ENCODE measurements at places on chromosomes 2 and 18.

DNA sequence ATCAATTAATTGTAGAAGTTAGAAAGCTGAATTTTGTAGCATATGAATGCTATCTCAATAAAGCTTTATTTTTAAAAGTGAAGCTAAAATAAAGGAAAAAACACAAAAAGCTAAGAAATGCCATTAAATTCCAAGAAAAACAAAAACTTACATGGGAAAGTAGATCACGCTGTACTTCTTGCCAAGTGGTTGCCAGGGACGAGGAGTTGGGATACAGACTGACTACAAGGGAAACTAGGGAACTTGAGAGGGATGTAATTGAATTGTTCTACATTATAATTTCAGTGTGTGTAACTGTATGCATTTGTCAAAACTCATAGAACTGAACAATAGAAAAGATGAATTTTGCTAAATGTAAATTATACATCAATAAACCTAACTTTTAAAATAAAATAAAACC lies 108.1 kb downstream of the DYM start:
- no peak for DNase-seq

DNA sequence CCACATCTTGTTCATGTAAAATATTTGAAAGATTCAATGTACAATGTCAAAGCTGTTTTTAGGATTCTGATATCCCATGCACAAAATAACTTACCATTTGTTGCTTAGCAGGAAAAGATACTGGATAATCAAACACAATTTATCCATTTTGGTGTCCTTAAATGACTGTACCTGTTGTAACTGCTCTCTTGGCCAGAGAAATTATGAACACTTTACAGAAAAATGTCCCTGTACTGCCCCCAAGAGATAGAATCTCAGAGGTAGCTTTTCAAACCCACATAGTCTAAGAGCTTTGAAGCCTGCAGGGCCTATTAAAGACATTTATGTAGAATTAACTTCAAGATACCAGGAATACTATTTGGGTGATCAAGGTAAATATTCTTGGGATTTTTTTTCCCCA lies 12.2 kb upstream of the ME2 start:
- no peak for DNase-seq

GRCh38 chr18:76364282-76365259 lies 130.5 kb downstream of the ZNF516 start:
- DNase-seq = no peak

DNA sequence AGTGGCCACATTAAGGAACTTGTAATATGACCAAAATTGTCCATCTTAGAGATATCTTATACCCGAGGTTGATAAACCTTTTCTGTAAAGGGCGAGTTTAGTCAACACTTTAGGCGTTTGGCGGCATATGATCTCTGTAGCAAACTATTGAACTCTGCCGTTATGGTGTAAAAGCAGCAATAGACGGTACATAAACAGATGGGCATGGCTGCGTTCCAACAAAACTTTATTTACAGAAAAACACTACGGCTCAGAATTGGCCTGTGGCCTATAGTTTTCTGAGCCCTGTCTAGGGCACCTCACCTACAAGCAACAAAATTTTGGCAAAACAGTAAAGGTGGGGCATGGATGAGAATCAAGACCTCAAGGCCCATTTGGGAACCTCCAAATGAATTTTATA lies 121.9 kb upstream of the HAAO start:
- DNase-seq = no peak

- no peak for DNase-seq
These were observed 13.3 kb downstream of the LYG2 start for GRCh38 chr2:99242151-99242550.

DNA sequence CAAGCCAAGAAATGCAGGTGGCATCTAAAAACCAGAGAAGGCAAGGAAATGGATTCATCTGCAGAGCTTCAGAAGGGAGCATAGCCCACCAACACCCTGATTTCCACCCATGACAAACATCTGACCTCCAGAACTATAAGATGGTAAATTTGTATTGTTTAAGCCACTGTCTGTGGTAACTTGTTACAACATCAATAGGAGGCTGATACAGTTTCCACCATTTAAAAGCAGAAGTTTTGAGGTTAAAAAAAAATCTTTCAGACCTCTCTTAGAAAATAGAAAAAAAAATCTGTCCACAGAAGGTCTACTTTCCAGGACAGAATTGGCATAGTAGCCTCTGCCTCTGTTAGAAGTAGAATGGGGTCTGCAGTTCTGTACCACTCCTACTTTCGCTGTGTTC lies 37.2 kb downstream of the SLC40A1 start:
- DNase-seq = no peak

DNA sequence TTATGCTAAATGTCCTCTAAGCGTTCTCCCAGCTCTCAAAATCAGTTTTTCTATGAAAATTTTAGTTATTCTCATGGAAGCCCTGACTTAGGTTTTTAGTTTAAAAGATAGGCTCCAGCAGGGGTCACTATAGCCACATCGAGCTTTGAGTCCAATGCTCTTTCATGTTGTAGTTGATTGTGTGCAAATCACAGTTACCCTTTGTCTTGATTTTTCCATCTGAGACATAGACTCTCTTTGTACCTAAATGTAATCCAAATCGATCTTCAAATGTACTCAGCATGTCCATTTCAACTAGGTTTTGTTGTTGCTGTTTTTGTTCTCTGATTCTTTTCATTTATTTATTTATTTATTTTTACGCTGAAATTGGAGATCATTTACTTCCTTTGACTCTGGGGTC lies 26.4 kb upstream of the MSTN start:
- DNase-seq = peak; percentile 48

DNA sequence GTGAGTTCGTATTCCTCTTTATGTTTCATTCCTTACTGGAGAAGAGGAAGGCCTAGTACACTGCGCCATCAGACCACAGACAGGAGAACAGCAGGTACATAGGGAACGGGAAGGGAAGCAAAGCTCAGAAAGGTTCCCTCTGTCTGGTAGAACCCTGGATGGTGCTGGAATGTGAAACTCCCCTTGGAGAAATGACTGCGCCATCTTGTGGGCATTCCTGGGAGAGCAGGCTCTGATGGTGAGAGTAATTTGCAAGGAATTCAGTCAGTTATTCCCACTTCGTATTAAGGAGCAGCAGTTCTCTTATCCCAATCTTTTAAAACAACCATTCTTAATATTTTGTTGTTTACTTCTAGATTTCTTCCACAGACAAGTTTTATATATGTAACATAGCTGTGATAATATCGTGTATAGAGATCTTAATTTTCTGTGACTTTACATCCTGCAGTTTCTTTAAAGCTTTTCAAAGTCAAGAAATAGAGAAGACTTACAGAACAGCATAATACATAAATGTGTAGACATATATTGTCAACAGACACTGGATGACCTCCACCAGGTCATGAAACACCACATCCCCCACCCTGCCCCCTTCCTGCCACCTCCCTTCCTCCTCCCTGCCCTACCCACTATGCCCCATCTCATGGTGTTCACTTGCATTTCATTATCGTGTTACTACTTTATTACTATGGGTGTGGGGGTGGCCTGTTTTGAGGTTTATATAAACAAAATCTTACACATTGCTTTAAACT lies 83.9 kb downstream of the ARHGEF4 start:
- peak; percentile 26 for DNase-seq

- no peak for DNase-seq
These were observed at the start of gene LRRTM1 for GRCh38 chr2:80303909-80304837. Gene LRRTM1, minus strand, starts transcription at chr2:80304752. Its CDS starts 933 bp downstream, at chr2:80303819.

DNA sequence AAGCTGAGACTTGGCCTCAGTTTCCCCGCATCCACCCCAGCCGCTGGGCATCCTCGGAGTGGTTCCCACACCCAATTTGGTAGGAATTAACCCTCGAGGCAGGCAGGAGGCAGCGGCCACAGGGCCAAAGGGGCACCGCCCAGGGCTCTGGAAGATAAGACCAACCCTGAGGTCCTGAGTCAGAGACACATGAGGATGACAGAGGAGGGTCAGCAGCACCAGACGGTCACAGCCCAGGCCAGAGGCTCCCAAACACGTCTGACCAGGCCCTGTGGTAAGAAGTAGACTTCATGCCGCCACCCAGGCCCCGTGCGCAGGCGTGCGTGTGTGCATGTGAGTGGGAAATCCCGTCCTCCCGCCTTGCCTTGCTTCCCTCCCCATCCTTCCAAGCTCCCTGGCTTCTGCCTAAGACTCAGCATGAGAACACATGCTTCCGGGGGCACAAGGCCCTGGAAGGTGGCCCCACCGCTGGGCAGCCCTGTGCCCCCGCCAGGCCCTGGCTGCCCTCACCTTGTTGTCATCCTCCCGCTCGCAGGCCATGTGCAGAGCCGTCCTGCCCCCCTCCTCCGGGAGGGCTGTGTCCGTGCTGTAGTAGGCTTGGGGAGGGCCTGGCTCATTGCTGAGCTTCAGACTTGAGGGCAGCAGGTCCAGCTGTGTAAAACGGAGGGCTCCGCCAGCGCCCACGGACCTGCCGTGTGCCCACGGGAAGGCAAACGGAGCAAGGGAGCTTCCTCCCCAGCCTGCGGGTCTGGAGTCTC lies 46.3 kb downstream of the ANKMY1 start:
- no peak for DNase-seq

GRCh38 chr18:53426666-53427184 lies 797.7 kb downstream of the MBD2 start:
- no peak for DNase-seq

DNA sequence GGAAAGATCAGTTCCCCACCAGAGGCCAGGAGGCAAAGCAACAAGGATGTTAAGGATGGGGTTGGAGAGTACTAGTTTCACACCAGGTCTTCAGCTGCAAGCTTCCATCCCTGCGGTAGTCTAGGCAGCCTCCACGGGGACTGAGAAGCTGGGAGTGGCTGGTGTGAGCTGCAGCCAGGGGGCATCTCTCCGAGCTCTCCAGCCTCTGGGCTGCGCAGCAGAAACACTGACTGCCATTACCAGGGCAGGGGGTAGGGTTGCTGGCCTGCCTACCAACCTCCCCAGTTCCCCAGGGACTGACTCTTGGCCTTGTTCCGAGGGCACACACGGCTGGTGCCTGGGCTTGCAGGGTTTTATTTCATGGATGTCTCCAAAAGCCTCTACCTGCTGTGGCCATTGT lies 15.9 kb downstream of the GATA6 start:
- DNase-seq = no peak

- no peak for DNase-seq
These were observed 83.7 kb downstream of the DSEL start for GRCh38 chr18:67432806-67433205.

DNA sequence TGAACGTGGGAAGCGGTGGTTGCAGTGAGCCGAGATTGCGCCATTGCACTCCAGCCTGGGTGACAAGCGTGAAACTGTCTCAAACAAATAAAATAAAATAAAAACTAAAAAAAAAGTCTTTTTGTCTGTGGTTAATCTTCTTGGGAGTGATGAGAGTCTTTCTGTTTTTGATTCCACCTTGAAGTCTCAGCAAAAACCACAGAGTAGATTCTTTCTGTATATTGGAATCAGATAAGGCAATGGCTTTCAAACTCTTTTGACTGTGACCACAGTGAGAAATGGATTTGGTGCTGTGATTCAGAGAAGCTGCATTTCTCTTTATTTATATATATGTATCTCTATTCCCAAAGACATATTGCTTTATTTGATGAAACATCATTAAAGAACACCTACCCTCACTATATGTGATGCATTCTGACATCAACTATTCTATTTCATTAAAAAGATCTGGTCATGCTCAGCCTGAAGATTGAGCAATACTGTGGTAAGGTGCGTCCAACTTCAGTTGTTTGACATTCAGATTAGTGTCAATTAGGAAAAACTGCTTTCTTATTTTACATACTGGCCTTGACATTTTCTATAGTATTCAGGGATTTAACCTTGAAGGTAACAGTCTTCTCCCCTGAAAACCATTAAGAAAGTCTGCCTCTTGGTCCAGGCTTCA lies 15.6 kb downstream of the HRH4 start:
- DNase-seq = no peak

- no peak for DNase-seq
These were observed 3.3 kb downstream of the CROCC2 start for GRCh38 chr2:240909216-240909974.

DNA sequence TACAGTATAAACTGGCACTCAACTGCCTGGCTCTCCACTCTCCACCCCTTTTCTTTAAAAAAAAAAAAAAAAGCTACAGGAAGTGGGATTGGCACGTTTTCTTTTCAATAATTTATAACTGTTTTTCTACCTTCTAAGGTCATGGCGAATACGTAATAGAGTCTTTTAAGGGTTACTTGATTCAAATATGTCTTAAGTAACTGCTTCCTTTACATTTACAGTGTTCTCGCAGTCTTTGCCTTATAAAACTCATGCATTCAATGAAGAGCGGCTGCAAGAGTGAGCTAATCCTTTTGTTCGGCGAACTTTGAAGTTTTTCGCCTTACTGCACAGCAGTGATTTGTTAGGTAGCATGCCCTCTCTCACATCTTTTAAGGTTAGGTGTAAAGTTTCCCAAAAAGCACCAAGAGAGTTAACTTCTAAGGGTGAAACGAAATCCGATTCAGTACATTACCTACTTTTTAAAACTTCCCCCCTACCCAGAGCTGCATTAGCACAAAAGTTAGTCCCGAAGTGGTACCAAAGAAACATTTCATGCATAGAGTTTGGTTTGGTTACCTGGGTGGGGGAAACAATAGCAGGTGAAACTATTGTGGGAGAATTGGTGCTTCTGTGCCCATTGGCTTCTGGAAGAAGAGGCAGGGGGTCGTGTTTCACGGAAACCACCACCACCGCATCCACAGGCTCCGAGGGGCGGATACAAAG lies 2.0 kb downstream of the KCTD1 start:
- DNase-seq = no peak

- DNase-seq = no peak
These were observed 100.9 kb upstream of the SERTAD2 start for GRCh38 chr2:64754570-64754969.

DNA sequence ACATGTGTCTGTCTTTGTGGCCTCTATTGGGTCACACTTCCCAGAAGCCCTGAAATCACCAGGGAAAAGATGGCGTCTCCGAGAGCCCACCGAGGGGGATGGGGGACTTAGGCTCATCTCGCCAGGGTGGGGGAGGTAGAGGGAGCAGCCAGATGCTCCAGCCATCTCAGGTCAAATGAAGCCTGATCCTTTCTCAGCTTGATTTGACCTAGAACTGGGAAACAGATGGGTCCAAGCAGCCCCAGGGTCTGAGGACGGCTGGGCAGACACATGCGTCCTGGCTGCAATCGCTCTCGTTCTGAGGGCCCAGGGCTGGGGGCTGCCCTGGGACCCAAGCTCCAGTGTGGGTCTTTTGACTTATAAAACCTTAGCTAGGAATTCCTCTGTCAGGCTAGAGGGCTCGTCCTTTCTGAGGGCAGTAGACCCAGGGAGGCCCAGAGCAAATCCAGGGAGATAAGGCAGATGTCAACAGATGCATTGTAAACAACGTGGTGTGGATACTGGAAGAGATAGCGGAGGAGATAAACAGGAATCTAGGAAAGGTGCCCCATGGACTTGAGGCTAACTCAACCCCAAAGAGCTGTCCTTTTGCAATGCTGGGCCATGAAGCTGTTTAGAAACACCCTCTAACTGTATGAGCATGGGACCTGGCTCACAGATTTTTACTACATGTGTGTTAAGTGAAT lies 127.7 kb downstream of the MYCN start:
- DNase-seq = no peak

GRCh38 chr2:135451966-135452365 lies 79.1 kb downstream of the ZRANB3 start:
- no peak for DNase-seq

- no peak for DNase-seq
These were observed 17.9 kb downstream of the SPATA3 start for GRCh38 chr2:231013820-231014219.

Data from LNCaP clone FGC (cell line).